ENCODE measurements at places on chromosomes 7 and 10. TPM values are rescaled to one million over a fixed set of nuclear protein-coding genes. Genes with fewer than 3 reads are reported as not detected.

PAPOLB gene
- total RNA-seq: under 0.01 TPM

GRCh38 chr10:128877936-128878335, 589.1 kb upstream of the MGMT start:
- H3K4me1 ChIP-seq: no peaks in the 10 kb centered on the region
- DNase-seq: no peak
- no peak overlapping the region for H3K4me3 ChIP-seq
- H3K27ac ChIP-seq: no peak overlapping the region

FOXI2 gene
- not detected for total RNA-seq

ENO4 gene
- 0.29 TPM for total RNA-seq

DNA sequence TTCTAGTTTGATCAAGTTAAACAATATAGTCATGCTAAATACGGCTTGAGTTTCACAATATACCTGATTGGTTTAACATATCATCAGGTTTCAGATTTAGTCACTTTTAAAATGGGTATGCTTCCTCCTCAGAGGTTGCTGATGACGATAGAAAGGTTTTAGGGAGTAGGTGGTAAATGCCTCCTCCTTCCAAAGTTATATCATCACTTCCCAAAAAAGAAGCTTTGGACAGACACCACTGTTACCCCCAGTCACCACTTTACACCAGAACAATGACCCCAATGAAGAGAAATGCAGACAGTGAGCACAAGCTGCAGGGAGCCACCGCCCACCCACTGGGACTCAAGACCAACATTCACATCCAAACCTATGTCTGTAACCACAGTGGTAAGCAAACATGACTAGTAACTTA, 244.6 kb downstream of the SORCS1 start:
- H3K27me3 ChIP-seq: no peaks in the 10 kb centered on the region
- H3K4me3 ChIP-seq: no peak overlapping the region
- no peaks in the 10 kb centered on the region for H3K4me1 ChIP-seq
- no peak for DNase-seq
- no peak overlapping the region for H3K27ac ChIP-seq

CYP51A1 gene
- total RNA-seq: 278 TPM

MBL2 gene
- under 0.01 TPM for total RNA-seq

HMX3 gene
- not detected for total RNA-seq

MYOF gene
- 352 TPM for total RNA-seq

All from osteoblast (primary cell).